ENCODE measurements at places on chromosomes 2 and 18. TPM values are rescaled to one million over a fixed set of nuclear protein-coding genes. Genes with fewer than 3 reads are reported as not detected.

The SIX3 gene
- total RNA-seq, result 1.2 TPM

The ALLC gene
- under 0.01 TPM for total RNA-seq

GRCh38 chr2:213696442-213696841, 412.2 kb downstream of the SPAG16 start:
- no peak for DNase-seq

DNA sequence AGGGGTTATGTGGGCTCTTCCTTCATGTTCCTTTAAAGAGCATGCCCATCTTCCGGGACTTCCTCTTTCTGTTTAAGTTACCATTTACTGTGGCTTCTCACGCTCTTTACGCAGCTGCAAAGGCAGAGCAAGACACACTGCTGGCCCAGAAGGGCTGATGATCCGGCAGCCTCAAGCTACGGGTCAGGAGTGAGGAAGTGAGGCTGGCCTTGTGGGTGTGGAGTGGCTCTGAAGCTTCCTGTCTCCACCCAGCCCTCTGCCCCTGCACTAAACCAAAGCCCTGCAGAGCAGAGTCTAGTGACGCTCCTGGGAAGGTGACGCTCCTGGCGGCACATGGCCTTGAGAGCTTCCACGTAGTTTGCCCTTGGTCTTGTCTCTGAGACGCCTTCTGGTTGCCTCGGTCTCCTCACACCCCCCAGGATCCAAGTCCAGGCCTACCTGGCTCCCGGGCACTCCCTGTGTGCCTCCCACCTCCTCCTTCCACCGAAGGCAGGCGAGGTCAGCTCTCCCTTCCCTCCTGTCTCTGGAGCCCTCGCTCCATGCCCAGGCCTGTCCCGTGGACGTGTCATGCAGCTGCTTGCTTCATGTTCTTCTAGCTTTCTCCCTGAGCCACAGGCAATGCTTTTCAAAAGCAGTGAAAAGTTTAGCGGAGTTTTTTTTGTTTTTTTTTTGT, 50.3 kb downstream of the ARL4C start:
- DNase-seq, result no peak

- DNase-seq, result no peak
These were observed 35.4 kb downstream of the ARHGEF4 start for GRCh38 chr2:130871843-130872740.

- DNase-seq, result no peak
These were observed 55.9 kb downstream of the TMEM185B start for GRCh38 chr2:120167272-120167671.

The AOX1 gene
- total RNA-seq, result 0.82 TPM
